Cortex of kidney (tissue), 1 donor: ENCODE measurements at places on chromosomes 16 and 17.

DNA sequence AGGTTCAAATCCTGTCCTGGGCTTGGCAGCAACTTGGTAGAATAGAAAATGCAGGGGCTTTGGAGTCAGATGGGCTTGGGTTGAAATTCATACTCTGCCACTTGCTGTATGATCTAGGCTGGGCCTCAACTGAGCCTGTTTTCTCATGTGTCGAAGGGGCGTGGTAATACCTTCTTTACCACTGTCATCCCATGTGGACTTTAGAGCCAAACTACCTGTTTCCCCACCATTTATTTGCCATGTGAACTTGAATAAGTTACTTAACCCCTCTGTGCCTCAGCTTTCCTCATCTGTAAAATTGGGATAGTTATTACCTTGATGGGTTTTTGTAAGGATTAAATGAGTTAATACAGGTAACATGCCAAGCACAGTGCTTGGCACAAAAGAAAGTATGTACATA is 106.0 kb downstream of the COPRS start:
- DNase-seq, result no peak

DNA sequence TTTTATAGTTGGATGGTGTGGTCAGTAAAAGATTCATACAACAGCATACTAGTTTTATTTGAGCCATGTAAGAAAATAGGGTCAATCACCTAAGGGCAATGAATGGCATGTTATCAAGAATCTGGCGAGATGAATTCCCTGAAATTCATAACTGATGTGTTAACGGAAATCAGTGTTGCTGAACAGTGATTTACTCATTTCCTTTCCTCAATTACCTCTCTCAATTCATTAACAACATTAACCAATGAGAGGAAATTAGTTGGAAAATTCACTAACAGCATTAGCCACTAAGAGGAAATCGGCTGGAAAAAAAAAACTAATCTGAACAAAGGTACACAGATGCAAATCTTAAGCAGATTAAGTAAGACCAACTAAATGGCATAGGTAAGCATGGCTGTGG is 6.3 kb downstream of the CMTR2 start:
- DNase-seq, result no peak

DNA sequence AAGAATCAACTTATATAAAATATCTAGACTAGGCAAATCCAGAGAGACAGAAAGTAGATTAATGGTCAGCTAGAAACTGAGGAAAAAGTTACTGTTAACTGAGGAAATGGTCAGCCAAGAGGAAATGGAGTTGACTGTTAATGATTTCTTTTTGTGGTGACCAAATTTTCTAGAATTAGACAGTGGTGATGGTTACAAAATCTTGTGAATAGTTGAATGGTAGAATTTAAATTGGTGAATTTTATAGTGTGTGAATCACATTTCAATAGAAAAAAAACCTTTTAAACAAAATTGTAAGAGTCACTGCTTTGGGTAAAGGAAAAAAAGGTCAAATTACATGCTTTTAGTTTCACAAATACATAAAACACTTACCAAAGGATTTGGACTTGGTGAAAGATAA is 30.0 kb downstream of the APPBP2 start:
- no peak for DNase-seq

DNA sequence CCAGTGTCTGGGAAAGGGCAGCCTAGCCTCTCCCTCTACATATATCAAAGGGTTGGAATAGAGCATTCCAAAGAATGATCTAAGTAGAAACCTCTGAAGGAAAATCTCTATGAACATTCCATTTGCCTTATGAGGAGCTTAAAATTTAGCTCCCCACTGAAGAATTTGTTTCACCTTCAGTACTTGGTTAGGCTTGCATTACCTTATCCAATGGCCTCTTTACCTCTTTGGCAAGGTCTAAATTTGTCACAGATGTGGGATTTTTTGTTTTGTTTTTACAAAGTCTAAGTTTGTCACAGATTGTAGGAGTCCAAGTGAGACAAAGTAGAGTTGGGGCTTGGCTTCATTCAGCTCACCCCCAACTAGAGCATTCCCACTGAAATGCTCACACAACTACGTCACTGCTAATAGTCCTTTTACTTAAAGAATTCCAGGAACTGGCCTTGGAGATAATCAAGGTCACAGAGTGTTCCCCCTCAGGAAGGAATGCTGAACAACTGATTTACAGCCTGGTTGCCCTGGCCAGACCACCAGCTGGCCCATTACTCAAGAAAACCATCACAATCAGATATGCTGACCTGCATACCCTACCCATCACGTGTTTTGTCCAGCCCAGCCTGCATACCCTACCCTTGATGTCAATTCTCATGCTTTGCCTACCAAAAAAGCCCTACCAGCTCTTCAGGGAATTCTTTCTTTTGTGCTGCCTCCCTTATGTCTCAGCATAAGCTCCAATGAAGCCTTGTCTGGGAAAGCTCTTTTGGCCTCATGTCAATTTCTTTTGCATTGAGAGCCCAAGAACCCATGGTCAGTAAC is 26.5 kb upstream of the PPM1D start:
- DNase-seq, result no peak

DNA sequence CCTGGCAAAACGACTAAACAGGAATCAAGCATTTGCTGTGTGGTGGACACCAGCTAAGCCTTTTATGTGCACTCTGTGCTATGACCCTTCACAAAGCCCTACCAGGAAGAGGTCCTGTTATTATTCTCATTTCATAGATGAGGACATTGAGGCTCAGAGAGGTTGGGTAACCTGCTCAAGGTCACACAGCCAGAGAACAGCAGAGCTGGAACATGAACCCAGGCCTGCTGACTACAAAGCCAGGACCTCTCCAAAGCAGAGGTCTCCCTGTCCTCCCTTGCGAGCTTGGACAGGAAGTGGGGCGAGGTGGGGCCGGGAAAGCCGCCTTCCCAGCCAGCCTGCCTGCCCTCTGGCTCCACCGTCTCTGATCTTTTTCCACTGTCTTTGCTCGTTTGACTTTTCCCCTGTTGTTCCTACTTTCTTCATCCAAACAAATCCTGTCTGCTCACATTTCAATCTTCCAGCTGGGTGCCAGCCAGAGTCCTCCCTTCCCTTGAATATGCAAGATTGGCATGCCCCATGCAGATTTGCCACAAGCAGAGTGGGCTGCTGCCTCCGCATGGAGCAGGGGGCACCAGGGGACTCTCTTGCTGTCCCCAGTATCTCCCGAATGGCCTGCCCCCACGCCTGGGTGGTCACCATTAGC is 23.7 kb upstream of the RPTOR start:
- DNase-seq, result no peak

- no peak for DNase-seq
Measured at GRCh38 chr16:81466356-81466980, 21.9 kb downstream of the CMIP start.

DNA sequence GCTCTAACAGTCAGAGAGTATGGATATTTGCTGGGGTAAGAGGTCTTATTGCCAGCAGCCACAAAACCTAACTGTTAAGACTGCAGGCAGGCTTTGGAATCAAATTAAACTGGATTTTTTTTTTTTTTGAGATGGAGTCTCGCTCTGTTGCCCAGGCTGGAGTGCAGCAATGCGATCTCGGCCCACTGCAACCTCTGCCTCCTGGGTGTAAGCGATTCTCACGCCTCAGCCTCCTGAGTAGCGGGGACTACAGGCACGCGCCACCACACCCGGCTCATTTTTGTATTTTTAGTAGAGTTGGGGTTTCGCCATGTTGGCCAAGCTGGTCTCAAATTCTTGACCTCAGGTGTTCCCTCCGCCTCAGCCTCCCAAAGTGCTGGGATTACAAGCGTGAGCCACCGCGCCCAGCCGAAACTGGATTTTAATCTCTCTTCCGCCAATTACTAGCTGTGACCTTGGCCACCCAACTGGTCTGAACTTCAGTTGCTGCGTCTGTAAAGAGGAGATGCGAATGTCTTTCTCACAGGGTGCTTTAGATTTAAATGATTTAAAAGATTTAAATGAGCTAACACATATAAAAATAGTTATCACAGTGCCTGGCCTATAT is 842 bp downstream of the MRPL10 start:
- DNase-seq, result no peak

DNA sequence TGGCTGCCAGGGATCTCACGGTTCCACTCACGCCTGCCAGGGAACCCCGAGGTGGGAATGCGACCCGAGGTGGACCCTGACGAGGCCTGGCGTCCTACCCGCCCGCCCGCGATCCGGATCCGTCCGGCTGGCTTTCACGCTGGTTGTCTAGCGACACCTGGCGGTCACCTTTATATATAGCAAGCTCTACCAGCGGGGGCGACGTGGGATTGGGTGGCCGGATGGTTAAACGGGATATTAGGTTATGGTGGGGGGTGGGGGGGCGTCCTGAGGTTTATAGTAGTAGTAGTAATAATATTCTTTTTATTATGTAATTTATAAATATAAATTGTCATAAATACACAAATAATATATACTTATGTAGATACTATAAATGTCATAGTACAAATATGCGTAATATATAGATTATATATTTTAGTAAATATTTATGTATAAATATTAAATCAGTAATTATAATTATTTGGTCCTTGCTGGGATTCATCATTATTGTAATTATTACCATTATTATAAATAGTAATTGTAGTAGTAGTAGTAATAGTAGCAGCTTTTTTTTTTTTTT is 136.9 kb downstream of the KCNJ12 start:
- DNase-seq, result no peak

- no peak for DNase-seq
Measured at GRCh38 chr16:79283578-79283977, 317.0 kb downstream of the MAF start.

DNA sequence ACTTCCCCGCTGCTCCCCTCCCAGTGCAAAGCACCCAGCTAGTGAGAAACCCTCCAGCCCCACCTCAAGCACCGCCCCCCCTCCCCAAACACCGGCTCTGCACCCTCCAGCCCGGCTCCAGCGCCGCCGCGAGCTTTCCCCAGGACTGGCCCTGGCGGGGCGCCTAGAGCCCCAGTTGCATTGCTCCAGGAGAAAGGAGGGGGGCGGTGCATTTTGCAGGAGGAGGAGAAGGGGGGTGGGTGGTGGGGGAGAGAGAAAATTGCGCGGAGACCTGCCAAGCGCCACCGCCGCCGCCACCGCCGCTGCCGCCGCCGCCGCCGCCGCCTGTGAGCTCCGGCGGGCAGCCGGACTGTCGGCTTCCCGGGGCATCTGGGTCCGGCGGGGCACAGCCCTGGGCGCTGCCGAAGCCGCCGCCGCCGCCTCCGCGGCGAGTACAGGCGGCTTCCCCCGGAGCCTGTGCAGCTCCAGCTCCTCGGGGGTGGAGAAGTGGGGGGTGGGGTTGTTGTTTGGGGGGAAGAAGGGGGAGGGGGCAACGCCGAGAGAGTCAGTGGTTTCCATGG is 333 bp upstream of the NOG start:
- DNase-seq, result no peak

GRCh38 chr17:81420769-81421462 is 25.7 kb downstream of the BAHCC1 start:
- no peak for DNase-seq

DNA sequence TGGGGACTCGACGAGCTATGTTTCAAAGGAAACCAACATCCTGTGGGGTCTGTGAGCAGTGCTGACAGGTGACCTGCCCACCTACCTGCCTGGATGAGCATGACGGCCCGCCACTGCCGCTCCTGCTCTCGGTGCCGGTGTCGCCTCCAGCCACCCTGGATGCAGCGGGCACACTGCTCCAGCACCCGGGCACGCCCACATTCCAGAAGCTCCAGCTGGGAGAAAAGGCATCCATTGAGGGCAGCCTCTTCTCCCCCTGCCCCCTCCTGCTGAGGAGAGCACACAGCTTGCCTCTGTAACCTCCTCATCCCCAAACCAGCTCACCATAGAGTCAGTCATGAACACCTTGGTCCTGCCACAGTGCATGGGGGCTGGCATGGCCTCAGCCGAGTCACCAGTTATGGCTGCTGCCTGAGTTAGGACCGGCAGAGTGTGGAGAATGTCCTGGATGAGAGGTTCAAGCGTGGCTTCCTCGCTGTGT is 14.3 kb downstream of the ZNHIT3 start:
- DNase-seq, result no peak

DNA sequence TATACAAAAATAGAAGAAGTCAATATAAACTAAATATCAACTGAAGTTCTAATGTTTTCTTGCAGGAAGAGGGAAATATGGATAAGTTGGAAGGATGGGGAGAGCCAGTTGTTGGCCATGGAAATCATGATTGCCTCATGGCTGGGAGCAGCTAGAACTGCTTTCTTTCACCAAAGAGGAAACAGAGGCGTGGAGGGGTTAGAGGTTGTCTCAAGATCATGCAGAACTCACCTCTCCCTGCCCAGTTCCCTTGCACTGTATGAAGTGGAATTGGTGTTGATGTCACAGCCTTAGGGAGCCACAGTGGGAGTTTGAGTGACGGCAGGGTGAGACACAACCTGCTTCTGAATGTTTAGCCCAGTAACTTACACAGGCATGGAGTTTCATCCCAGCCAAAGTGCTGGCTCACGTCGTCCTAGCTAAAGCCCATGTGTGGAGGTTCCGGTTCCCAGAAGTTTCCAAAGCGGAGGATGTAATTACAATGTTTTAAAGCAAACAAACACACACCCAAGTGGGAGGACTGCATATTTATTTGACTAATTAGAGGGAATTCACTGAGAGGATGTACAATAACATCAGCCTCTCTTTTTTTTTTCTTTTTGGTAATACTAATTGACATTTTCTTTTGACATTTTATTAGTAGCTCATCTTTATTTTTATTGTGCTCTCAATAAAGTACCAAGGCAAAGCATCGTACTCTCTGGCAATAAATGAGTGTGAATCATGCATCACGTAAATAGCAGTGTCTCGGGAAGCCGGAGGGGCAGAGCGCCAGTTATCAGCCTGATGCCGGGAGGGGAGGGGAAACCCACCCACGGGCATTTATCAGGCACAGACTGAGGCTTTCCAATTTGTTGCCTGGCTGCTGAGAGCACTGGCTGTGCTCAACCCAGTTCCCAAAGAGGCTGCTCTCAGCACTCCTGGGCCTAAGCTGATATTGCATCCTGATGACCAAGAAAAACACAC is 118.7 kb upstream of the CDH5 start:
- DNase-seq, result no peak

- DNase-seq, result no peak
Measured at GRCh38 chr17:48215583-48216139, 108.1 kb downstream of the SNX11 start.

DNA sequence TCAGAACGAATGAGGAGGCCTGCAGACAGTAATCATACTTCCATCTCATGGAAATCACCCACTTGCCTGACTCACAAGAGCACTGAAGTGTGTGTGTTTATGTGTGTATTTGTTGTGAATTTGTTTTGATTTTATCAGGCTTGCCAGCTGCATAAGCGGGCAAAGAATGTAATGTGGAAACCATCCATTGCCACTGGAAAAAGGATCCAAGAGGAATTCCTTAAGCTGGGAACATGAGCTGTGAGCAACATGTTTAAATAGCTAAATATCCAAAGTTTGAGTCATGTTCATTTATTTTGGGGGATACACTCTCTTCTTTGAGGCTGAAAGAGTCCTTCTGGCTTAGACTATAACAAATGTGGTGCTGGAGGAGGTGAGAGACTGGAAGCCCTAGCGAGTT is 198.4 kb upstream of the TBX2 start:
- DNase-seq, result no peak

- no peak for DNase-seq
Measured at GRCh38 chr16:66895999-66896398, 15.7 kb downstream of the PDP2 start.

DNA sequence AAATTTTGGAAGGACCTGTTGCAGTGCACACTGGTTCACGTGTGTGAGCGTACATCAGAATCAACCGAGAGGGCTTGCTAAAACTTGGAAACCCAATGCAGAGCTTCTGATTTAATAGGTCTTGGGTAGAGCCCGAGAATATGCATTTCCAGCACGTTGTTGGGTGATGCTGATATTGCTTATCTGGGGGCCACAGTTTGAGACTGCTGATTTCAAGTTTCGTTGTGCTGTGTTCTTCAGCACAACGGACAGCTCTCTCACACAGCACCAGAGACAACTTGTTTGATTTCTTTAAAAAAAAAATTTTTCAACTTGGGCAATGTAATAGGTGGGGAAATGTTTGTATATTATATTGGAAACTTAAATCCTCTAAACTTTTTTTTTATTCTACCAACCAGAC is 9.4 kb downstream of the OR4D2 start:
- no peak for DNase-seq
